Activated T-helper 2 cell treated with anti-CD3 and anti-CD28 coated beads, Interferon-gamma antibody, Interleukin-2, Interleukin-4, amounts not matched to agents 10 μg/mL and 5 μg/mL and 100 μg/mL, durations not matched to agents 14 hours and 24 hours and 36 hours (primary cell): ENCODE measurements at places on chromosomes 3 and 15.
A peak's percentile ranks its signal among the peaks of the same experiment; 100 is the strongest.

GRCh38 chr3:12973827-12974226 is 99.4 kb downstream of the IQSEC1 start:
- DNase-seq: no peak

- no peak for DNase-seq
Measured at GRCh38 chr15:68972201-68973065, 42.1 kb upstream of the NOX5 start.

DNA sequence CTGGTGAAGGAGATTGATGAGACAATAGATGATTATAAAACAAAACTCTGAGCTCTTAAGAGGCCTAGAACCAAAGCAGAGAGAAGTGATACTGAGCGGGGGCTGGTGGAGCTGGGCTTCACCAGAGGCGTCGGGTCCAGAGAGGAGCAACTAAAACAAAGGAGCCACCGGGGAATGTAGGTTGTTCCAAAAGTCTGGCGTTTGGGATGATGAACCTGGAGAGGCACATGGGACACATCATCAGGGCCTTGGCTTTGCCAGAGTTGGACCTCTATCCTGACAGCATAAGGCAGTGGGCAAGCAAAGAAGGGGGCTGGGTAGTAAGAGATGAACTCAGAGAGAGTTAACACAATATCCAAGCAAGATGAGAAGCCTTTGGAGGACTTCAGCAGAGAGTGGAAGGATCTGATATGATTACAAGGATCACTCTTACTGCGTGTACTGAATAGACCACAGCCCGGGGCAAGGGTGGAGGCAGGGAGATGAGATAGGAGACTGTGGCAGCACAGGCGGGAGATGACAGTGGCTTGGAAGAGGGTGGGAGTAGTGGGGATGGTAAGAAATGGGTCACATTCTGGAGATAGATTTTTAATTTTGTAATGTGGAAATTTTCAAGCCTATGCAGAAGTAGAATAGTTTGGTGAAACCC is 36.0 kb upstream of the RASA2 start:
- no peak for DNase-seq

DNA sequence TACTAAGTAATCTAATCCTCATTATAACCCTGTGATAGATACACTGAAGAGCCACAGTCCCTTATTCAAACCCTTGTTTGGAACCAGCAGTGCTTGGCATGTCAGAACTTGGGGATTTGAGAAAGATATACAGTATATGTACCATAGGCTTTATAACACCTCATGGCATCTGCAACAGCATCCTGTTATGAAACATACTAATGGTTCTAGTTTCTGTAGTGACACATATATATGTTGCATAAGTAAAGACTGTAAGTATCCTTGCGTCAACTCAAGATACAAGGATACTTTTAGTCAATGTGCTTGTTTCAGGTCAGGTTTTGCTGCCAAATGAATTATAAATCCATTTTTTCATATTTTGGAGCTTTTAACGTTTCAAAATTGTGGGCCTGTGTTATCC is 58.5 kb downstream of the CCNL1 start:
- no peak for DNase-seq

- DNase-seq: no peak
Measured at GRCh38 chr15:75430259-75430658, 21.2 kb downstream of the SIN3A start.

- no peak for DNase-seq
Measured at GRCh38 chr3:4222574-4223175, 80.5 kb upstream of the SETMAR start.

DNA sequence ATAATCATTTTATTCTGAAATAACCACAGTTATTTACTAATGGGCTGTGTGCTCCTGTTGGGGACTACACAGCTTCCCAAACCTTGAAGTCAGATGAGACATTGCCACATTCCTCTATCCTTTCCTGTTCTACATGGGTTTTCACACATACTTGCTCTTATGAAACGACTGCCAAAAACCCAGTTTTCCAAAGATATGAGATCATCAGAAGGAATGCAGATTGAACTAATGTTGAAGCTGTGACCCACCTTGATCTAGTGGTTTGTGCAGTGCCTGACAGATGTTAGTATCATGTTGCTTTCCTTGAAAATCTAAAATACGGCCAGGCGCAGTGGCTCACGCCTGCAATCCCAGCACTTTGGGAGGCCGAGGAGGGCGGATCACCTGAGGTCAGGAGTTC is 144.6 kb downstream of the VGLL4 start:
- DNase-seq: no peak

DNA sequence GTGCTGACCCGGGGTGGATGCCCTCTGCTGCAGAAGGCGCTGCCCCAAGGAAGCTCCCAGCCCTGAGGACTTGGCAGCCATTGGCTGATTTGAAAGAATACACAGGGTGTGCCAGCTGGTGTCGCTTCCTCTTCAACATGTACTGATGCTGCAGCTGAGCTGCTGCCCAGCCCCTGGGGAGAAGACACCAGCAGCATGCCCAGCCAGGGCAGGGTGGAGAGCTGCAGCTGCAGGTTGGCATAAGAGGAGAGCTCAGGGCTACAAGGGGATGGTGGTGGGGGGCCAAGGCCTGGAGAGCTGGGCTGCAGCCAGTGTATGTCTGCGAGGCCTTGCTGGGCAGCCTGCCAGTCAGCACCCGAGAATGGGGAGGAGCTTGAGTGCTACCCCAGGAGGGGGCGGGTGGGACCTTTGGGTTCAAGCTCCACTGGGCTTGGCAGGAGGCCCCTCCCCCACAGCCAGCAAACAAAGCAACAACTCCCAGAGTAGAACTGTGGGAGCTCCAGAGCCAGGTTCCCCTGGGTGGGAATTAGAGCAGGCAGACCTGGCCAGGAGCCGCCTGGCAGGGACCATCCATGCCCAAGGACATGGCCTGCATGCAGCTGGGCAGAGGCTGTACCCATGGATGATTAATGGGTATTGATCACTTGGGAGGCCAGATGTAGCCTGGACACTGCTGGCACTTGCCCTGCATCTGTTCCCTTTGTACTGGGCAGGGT is 9.2 kb upstream of the SEMA4B start:
- peak; percentile 23 for DNase-seq

- DNase-seq: no peak
Measured at GRCh38 chr15:81575436-81576123, 201.6 kb upstream of the TMC3 start.

- DNase-seq: no peak
Measured at GRCh38 chr3:64608741-64609140, 79.1 kb downstream of the ADAMTS9 start.

GRCh38 chr3:171401432-171401831 is 58.8 kb downstream of the TNIK start:
- no peak for DNase-seq
